ENCODE measurements at places on chromosomes 5 and 9.

DNA sequence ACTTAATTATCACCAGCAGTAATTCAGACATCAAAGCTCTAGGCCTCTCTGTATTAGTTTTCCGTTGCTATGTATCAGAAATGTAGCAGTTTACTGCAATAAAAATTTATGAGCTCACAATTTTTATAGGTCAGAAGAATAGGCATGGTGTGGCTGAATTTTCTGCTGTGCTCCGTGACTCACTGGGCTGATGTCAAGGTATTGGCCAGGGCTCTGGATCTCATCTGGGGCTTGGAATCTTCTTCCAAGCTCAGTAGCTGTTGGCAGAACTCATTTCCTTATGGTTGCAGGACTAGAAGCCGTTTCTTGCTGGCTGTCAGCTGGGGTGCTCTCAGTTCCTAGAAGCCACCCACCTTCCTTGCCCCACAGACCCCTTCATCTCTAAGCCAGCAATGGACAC lies 66.3 kb downstream of the PSAT1 start:
- H3K4me1 ChIP-seq = no peaks in the 10 kb centered on the region
- no peak overlapping the region for H3K4me3 ChIP-seq
- no peaks in the 10 kb centered on the region for H3K27me3 ChIP-seq
- no peak for DNase-seq
- H3K27ac ChIP-seq = no peak overlapping the region

- peaks cover 29% of the 10 kb centered on the region for H3K4me1 ChIP-seq
- no peak for DNase-seq
- H3K27me3 ChIP-seq = no peaks in the 10 kb centered on the region
- H3K27ac ChIP-seq = no peak overlapping the region
- H3K36me3 ChIP-seq = peaks cover 35% of the 10 kb centered on the region
- H3K4me3 ChIP-seq = no peak overlapping the region
Measured at GRCh38 chr9:4690144-4690543, 10.8 kb downstream of the CDC37L1 start.

DNA sequence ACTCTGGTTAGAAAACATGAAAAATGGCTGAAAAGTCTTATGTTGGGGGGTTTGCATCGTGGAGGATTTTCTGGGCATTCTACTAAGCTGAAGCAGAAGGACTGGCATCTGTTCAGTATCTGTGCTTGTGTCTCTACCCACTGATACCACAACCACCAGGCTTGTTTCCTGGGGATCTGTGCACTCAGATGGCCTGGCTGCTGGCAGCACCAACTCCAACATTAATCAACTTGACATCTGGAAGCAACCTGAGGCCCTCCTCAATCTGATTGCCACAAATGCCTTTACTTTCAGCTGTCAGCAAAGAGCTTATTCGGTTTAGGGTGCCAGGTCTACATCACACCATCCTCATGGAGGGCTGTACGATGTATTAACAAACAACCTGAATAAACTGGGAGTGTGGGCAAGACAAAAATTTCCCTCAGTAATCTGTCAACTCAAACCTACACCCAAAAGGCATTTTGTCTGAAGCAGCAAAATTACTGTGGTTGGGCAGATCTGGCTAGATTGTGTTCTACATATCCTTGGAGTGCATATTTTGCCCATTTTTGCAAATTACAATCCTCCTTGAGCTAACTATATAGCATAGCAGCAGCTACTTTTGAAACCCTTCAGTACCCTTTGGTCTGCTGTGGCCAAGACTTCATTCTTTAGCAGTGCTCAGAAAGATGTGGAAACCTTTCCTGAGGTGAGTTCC lies 74.6 kb downstream of the FOXD1 start:
- no peaks in the 10 kb centered on the region for H3K36me3 ChIP-seq
- no peaks in the 10 kb centered on the region for H3K27me3 ChIP-seq
- H3K4me1 ChIP-seq = no peaks in the 10 kb centered on the region
- no peak for DNase-seq
- H3K27ac ChIP-seq = no peak overlapping the region

- no peaks in the 10 kb centered on the region for H3K4me1 ChIP-seq
- no peak for DNase-seq
- no peaks in the 10 kb centered on the region for H3K36me3 ChIP-seq
- no peak overlapping the region for H3K27ac ChIP-seq
- no peaks in the 10 kb centered on the region for H3K27me3 ChIP-seq
Measured at GRCh38 chr9:13750061-13750460, 470.6 kb upstream of the MPDZ start.

GRCh38 chr9:112380102-112380824 lies at the start of gene HSDL2:
TSS of gene HSDL2 (plus strand) at chr9:112380108. CDS start at chr9:112380164, 56 bp downstream.
- H3K27me3 ChIP-seq = no peaks in the 10 kb centered on the region
- H3K36me3 ChIP-seq = no peaks in the 10 kb centered on the region
- H3K27ac ChIP-seq = peak within 1 kb of the TSS; percentile 98
- peak within 1 kb of the TSS; percentile 78 for H3K4me3 ChIP-seq
- DNase-seq = no peak

DNA sequence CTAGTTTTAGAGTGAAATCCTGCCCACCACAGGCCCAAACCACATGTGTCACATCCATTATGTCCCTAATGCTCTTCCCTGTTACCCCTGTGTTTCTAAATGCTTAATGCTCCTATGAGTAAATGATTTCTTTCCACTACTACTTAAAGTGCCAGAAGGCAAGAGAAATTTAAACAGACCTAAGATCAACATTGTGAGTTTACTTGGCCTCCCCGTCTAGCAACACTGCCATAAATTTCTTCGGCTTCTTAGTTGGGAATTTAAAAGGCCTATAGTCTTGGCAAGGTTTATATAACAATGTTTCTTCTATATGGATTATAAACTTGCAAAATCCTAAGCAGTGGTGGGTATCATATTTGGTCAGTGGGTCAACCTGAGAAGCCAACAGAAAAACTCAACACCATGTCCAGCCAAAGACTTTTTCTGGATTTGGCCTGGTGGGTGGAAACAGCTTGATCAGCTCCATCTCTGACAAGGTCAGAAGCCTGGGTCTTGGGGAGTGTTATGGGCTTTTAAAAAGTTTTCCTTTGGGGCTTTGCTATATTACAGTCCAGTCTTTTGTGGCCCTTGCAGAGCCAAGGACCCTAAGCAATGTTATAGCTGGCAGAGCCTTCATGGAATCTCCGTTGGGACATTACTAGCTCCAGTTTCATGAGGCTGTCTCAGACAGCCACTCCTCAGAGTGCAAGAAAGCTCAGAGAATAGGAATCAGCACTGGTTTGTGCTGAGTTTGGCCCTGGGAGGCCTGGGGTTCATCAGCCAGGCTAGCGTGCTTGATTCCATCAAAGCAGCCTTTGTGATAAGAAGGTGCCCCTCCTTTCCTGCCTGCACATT lies 119.8 kb downstream of the PRDM6 start:
- H3K27ac ChIP-seq = no peak overlapping the region
- DNase-seq = no peak
- peaks cover 5% of the 10 kb centered on the region for H3K4me1 ChIP-seq
- H3K36me3 ChIP-seq = no peaks in the 10 kb centered on the region

GRCh38 chr9:17589771-17590170 lies 10.9 kb downstream of the SH3GL2 start:
- no peaks in the 10 kb centered on the region for H3K4me1 ChIP-seq
- no peak overlapping the region for H3K4me3 ChIP-seq
- DNase-seq = no peak
- no peak overlapping the region for H3K27ac ChIP-seq
- H3K36me3 ChIP-seq = no peaks in the 10 kb centered on the region

DNA sequence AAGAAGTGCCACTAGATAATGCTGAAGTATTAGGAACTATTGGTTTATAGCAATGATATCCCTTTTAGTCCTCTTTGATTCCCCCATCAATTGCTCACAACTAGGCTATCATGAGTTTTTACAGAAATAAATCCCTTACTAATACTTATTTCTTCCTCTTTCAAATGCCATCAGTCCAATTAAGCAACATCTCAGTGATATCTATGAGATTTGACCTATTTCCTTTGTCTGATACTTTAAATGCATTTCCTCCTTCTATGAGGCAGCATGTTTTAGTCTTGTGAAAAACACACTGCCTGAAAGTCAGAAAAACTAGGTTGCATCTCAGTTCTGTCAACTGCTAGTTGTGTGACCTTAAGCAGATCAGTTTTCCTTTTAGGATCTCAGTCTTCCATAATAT lies 101.6 kb downstream of the FBXW11 start:
- H3K27me3 ChIP-seq = no peaks in the 10 kb centered on the region
- H3K4me1 ChIP-seq = no peaks in the 10 kb centered on the region
- DNase-seq = no peak
- H3K36me3 ChIP-seq = no peaks in the 10 kb centered on the region
- no peak overlapping the region for H3K27ac ChIP-seq

DNA sequence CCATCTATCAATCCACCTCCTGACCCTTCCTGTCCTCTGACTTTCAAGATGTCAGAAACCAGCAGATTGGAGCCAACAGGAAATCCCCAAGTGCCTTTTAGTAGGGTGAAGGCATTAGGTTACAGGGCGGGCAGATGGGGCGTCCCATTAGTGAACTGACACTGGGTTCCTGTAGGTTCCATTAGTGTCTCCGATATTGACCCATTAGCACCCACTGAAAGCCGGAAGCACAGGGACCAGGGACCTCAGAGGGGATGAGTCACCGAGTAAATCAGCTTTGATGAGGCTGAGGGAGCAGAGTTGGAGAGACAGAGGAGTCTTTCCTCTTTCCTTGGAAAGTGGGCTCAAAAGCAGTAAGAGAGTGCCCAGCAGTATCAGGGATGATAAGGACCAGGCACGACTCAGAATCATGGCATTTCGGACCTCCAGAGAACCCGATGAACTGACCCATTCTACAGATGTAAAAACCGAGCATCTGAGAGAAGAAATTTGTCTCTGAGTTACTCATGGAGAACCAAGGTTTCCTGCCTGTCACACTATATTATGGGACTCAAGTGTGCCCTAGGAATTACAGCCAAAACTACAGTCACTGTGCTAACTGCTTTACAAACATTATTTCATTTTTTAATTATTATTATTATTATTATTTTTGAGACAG lies 47.2 kb upstream of the FABP6 start:
- no peaks in the 10 kb centered on the region for H3K27me3 ChIP-seq
- no peak for DNase-seq
- no peak overlapping the region for H3K27ac ChIP-seq
- no peak overlapping the region for H3K4me3 ChIP-seq
- no peaks in the 10 kb centered on the region for H3K36me3 ChIP-seq
- H3K4me1 ChIP-seq = no peaks in the 10 kb centered on the region

- no peaks in the 10 kb centered on the region for H3K27me3 ChIP-seq
- no peak overlapping the region for H3K4me3 ChIP-seq
- peaks cover 13% of the 10 kb centered on the region for H3K4me1 ChIP-seq
- H3K36me3 ChIP-seq = no peaks in the 10 kb centered on the region
- no peak for DNase-seq
Measured at GRCh38 chr9:73039271-73040263, 86.7 kb upstream of the ALDH1A1 start.

- DNase-seq = no peak
- H3K36me3 ChIP-seq = peaks cover 3% of the 10 kb centered on the region
- H3K27me3 ChIP-seq = no peaks in the 10 kb centered on the region
- H3K4me3 ChIP-seq = no peak overlapping the region
- H3K27ac ChIP-seq = peak overlapping the region; percentile 64
Measured at GRCh38 chr5:151096001-151096373, 15.2 kb upstream of the TNIP1 start.

GRCh38 chr9:99833735-99834134 lies 12.1 kb downstream of the NR4A3 start:
- DNase-seq = no peak
- no peak overlapping the region for H3K27ac ChIP-seq
- H3K36me3 ChIP-seq = peaks cover 49% of the 10 kb centered on the region
- H3K4me3 ChIP-seq = no peak overlapping the region

DNA sequence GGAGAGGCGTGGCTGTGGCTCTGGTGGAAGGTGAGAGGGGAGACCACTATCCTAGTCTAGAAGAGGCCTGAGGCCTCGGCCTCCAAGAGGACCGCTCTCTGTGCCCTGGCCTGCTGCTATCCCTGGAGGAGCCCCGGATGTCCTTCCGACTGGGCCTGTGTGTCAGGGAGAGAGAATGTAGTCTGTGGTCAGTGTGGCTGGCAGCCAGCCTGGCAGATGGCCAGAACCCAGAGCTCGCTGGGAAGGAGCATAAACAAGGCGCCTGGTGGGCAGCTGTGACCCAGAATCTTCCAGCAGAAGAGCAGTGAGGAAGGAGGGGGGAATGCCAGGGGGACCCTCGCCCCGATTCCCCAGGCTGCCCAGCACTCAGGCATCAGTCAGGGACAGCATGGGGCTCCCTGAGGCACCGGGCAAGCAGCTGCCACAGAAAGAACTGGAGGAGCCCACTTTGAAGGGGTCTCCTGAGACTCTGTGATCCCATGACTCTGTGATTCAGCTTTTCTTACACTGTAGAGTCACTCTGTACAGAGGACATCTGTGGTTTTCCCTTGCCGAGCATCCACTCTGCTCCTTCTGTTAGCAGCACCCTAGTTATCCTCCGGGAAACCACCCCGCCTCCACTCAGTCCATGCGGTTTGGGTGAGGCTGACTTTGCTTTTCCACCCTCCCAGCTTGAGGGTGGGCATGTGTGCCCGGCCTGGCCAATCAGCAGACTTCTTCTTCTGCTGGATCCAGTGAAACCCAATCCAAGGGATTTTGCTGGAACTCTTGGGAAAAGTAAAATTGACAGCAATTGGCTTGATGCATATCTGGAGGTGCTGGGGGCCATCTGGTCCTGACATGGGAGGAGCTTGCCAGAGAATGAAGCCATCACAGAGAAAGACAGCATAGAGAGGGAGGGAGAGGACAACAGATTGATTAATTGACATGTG lies 46.2 kb upstream of the PWWP2A start:
- peak; percentile 91 for DNase-seq
- H3K27me3 ChIP-seq = no peaks in the 10 kb centered on the region
- H3K4me1 ChIP-seq = no peaks in the 10 kb centered on the region
- no peaks in the 10 kb centered on the region for H3K36me3 ChIP-seq
- peak overlapping the region; percentile 81 for H3K27ac ChIP-seq

DNA sequence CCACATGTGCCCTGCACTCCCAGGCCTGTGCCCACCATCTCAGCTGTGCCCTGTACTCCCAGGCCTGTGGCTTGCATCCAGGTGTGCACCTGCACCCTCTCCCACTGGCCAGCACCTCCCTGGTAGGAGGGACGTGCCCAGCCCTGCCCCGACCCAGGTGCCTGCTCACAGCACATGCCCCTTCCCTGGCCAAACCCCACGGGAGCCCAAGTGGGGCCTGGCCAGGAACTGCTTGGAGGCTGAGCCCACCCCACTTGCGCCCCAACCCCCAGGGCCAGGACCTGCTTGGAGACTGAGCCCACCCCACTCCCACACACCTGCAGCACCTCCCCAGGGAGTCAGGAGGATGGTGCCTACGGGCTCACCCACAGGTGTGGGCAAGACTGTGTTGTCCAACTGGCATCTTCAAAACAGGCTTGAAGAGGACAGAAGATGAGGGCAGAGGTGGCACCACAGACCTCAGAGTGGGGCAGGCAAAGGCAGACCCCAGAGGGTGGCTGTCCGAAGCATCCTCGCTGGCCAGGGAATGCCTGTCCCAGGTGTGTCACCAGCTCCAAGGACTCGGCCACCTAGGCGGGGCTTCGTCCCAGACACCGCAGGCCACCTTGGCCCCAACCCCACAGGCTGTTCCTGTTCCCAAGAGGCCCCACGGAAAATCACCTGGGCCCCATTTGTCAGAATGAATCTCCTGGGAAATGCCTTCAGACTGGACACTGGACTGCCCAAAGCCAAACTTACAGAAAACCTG lies 10.8 kb downstream of the ZDHHC11B start:
- no peak for DNase-seq
- no peaks in the 10 kb centered on the region for H3K4me1 ChIP-seq
- no peak overlapping the region for H3K27ac ChIP-seq
- no peaks in the 10 kb centered on the region for H3K27me3 ChIP-seq
- no peaks in the 10 kb centered on the region for H3K36me3 ChIP-seq
